ENCODE measurements at places on chromosomes 11 and 22.

- no peak overlapping the region for H3K27ac ChIP-seq
- H3K27me3 ChIP-seq, result no peaks in the 10 kb centered on the region
- DNase-seq, result no peak
- H3K4me1 ChIP-seq, result no peaks in the 10 kb centered on the region
Observed at GRCh38 chr11:92500453-92500852, 275.8 kb downstream of the FAT3 start.

DNA sequence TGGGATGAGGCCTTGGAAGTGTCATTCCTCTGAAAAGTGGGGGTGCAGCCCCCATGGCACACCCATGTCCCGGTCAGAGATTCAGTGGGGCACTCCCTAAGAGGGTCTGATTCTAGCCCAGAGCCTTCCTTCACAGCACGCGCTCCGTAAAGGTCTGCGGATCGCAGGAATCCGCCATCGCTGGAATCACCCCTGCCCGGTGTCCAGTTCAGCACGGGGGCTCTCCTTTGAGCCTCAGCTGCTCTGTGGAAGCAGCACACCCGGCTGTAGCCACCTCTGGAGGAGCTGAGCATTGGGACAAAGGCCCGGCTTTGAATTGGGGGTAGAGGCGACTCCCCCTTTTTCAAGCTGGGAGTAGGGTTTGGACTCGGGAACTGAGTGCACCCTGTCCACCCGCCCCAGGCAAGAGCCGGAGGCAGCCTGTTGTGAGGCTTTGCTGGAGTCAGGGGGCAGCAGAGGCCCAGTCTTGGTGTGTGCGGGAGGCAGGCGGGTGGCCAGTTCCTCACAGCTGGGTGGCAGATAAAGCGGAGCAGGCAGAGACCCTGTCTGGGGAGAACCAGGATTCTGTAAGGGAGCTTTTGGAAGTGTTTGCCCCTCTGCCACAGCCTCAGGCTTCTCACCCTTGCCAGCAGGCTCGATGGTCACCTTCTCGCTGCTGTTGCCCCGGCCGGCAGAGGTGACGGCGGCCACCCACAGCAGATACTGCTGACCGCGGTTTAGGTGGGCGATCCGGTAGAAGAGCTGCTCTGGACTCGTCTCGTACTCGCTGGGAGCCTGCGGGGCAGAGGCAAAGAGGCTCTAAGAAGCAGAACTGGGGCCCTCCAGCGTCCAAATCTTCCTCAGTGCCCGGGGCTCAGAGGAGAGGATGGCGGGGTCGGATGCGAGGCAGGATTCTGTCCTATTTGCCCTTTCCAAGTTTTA is 115.9 kb downstream of the CEP164 start:
- H3K4me3 ChIP-seq, result no peak overlapping the region
- no peaks in the 10 kb centered on the region for H3K4me1 ChIP-seq
- peak; percentile 19 for DNase-seq
- H3K27me3 ChIP-seq, result peaks cover 6% of the 10 kb centered on the region
- no peak overlapping the region for H3K27ac ChIP-seq

DNA sequence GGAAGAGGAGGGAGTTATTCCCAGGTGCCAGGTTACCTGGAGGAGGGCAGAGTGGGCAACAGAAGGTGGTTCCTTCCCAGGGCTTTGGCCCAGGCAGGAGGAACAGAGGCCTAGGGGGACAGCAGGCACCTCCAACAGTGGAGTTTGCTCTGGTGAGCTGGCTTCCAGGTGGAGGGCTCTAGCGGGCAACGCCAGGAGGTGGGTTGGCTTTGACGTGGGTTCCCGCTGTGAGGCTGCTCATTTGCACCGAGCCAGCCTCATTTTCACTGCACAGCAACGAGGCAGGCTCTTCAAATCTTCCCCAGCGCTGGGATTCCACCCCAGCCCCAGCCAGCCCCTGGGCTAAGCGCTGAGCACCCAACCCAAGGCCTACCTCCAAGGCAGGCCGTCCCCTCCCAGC is 8.1 kb downstream of the IGSF9B start:
- peak overlapping the region; percentile 58 for H3K4me3 ChIP-seq
- H3K4me1 ChIP-seq, result peaks cover 70% of the 10 kb centered on the region
- H3K27ac ChIP-seq, result no peak overlapping the region
- H3K27me3 ChIP-seq, result peaks cover 2% of the 10 kb centered on the region
- no peak for DNase-seq

- no peaks in the 10 kb centered on the region for H3K27me3 ChIP-seq
- H3K27ac ChIP-seq, result no peak overlapping the region
- H3K4me1 ChIP-seq, result no peaks in the 10 kb centered on the region
- no peak for DNase-seq
- H3K36me3 ChIP-seq, result no peaks in the 10 kb centered on the region
Observed at GRCh38 chr11:70732881-70733196, 334.5 kb downstream of the CTTN start.

GRCh38 chr11:73260127-73260457 is 12.0 kb upstream of the P2RY6 start:
- no peak overlapping the region for H3K27ac ChIP-seq
- H3K4me1 ChIP-seq, result no peaks in the 10 kb centered on the region
- no peak overlapping the region for H3K4me3 ChIP-seq
- peaks cover 29% of the 10 kb centered on the region for H3K27me3 ChIP-seq
